ENCODE measurements at places on chromosomes 2 and 18.

GRCh38 chr2:117983040-117983439 lies 30.8 kb downstream of the CCDC93 start:
- no peak for DNase-seq

GRCh38 chr2:197450465-197450864 lies 2.9 kb upstream of the COQ10B start:
- no peak for DNase-seq

- no peak for DNase-seq
Observed at GRCh38 chr18:74377776-74378175, 62.1 kb downstream of the C18orf63 start.

GRCh38 chr2:72415781-72416475 lies 268.3 kb upstream of the CYP26B1 start:
- no peak for DNase-seq

DNA sequence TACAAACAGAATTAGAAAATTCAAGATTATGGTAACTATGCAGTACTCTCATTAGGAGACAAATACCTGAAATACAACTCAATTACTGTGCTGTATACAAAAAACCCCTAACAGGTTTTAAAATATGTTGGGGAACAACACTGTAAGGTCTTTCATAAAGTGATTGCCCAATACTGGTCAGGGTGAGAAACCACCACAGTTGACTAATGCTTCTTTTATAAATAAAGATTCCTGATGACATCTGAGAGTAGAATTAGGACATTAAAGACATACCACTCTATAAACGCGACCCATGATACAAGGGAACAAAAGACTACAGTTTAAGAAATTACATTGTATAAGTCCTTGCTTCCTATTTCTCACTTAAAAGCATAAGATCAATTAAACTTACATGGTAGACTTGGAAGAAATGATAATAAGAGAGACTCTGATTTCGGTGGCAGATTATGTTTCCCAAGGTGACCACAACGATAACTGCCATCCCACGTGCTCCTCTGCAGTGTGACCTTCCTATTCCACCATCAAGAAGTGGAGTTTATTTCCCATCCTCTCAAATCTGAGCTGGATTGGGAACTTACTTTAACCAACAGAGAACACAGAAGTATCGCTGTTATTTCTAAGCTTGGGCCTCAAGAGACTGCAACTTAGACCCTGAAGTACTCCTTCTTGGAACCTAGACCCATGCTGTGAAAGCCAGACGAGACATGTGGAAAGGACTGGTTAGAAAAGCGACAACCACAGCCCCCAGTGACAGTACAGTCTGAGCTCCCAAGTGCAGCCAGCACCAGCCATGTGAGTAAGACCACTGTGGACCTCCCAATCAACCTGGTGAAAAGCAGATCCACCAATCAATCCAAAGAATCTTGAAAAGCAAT lies 52.3 kb downstream of the ZNF521 start:
- no peak for DNase-seq

DNA sequence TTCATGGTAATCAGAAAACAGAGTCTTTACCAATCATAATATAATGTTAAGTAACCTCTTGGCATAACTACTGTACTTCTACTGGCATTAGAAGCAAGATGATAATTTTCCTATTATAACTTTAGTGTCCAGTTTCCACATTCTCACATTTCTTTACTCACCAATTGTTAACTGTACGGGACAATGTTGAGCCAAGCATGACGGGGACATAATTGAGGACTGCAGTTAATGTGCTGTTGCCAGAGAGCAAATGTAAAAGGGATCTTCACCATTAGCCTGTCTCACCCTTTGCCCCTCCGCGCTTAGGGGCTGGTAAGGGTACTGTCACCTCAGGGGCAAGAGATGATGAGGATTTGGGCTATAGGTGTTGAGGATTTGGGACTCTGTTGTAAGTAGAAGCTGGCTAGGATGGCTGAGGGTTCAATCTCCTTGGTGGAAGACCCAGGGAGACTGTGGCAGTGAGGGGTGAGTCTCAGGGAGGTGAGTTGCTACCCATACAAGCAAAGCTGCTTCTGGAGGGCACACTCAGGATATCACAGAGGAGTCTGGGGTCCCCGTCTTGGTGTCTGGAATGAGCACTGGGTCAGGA lies 54.4 kb upstream of the IL1RL1 start:
- no peak for DNase-seq

GRCh38 chr2:145156199-145156598 lies 636.3 kb upstream of the ZEB2 start:
- DNase-seq: no peak

- DNase-seq: no peak
Observed at GRCh38 chr2:79004680-79005079, 20.8 kb upstream of the REG3G start.

DNA sequence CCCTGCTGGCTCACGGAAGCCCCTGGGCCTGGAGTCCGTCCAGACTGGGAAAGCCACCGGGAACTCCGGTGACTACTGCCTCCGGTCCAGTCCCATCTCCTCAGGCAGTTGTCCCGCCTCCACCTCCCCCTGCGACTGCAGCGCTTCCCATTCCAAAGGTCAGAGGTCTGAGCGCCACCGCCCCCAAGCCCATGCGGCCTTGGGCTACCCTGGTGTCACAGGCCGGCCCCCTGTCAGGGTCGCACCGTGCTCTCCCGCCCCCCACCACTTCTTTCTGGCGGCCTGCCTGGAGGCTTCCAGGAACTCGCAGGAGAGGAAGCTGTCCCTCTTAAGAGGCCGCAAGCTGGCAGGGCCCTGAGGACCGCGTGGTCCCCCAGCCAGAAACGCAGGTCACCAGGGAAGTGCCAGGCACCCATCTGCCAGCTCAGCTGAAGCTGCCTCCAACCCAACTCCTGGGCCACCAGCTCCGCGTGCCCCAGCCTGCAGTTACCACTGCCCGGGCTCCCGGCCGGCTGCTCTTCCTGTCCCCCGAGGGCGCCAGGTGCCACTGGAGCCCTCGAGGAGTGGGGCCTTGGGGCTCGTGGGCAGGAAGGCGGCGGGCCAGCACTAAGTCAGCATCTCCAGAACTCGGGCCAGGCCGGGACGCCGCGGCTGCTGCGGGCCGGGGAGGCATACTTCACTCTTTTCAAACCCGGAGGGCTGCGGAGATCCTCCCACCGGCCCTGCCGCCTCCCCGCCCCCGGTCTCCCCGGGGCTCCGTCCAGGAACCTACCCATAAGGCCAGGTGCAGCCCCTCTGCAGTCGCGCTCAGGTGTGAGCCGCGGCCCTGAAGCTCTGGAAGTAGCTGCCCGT lies 83.3 kb upstream of the POMC start:
- DNase-seq: no peak

- DNase-seq: no peak
Observed at GRCh38 chr2:223095207-223095606, 43.2 kb downstream of the KCNE4 start.

DNA sequence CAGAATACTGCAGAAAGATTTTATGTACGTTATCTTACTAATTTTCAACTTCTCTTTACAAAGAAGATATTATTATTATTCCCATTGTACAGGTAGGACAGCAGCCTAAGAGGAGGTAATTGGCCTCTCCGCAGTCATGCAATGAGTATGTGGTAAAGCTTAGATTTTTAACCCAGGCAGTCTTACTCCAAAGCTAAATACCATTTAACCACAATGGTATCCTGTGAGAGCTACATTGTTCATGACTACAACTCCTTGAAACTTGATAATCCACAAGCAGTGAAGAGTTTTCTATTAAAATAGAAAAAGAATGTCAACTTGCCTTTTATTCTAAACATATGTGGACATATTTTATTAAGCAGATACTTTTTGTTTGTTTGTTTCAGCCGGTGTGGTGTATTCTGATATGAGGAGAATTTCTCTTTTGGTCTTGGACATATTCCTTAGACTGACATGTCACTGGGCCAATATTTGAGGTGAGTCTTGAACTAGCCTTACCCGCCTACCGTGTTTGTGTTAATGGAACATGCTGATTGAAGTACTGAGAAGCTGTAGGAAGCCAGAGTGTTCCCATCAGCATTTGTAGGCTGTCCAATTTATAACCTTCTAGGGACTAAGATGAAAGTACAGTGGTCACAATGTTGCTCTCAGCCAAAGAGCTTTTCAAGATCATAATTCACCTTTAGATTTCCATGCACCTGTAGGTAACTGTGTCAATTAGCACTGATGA lies 293.9 kb upstream of the DCC start:
- no peak for DNase-seq

DNA sequence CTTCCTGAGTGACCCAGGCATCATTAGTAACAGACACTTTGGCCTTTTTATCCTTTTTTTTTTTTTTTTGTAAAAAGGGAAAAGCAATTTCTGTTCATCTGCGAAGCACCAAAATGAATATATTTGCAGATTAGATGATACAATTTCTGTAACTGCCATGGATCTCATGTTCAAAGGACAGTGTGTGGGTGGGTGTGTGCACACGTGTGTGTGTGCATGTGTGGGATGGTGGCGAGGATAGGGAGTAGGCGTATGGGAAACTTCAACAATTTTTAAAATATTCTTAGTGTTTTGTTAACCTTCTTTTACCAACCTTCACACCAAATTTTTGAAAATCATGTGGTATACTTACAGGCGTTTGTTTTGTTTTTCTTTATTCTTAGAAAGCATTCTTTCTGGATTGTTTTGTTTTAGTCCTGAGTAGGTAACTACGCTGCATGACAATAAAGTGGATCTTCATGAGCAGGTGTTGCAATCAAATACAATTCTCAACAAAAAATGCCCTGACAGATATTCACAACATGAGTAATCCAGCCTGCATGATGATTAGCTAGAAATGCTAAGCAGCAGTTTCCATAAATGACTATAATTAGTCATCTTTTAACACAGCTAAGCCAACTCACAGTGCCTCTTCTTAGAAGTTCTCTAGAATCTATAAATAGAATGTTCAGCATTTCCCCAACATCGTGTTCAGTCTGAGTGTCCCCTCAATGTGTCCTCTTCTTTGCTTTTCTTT lies 53.5 kb upstream of the RMDN2 start:
- no peak for DNase-seq

DNA sequence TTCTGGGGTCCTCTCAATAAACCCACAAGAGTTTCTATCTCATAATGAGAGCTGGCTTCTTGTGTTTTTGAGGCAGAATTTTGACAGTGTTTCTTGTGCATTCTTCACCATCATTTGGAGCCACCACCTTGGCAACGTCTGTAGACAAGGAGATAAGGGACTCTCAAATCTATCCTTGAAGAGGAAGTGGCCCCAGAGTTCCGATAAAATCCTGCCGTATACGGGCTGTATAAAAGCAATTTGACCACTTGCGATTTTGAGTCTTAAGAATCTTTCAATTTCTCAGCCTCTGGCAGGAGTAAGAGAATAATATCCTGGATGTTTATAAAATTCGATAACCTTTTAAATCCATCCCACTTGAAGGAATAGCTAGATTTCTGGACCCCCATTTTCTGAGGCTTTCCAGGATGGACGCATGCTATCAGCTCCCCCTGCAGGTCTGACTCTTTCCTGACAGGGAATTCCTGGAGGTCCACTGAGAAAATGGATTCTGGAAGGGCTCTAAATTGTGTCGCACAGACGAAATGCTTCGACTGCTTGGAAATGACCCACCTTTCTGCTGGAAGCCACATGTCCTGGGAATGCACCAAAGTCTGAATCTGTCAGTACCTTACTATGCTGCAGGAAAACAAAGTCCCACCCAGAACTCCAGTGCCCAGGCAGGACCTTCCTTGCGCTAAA lies 54.1 kb downstream of the E2F6 start:
- no peak for DNase-seq

GRCh38 chr2:215363039-215363438 lies 51.2 kb downstream of the ATIC start:
- DNase-seq: no peak

DNA sequence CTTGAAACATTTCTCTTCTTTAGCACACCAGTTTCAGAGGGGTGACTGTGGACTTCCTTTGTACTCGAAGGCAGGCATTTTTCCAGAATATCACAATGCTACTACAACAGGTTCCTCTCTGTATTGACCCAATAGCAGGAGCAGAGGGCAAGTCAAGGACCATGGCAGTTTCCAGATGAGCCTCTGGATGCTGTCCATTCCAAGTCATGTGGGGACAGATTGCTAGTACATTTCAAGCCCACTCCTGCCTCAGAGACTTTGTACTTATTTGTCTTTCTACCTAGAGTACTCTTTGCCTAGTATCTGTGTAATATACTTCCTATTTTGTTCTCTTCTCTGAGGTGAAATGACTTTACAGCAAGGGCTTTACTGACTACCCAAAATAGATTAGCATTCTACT lies 373.9 kb downstream of the PIK3C3 start:
- no peak for DNase-seq

GRCh38 chr2:120331903-120332302 lies 14.0 kb upstream of the INHBB start:
- no peak for DNase-seq

- no peak for DNase-seq
Observed at GRCh38 chr18:65906621-65907034, 155.8 kb downstream of the CDH7 start.

- no peak for DNase-seq
Observed at GRCh38 chr18:32909798-32910561, 137.2 kb upstream of the KLHL14 start.

- no peak for DNase-seq
Observed at GRCh38 chr2:179260224-179260623, 4.4 kb downstream of the SESTD1 start.

DNA sequence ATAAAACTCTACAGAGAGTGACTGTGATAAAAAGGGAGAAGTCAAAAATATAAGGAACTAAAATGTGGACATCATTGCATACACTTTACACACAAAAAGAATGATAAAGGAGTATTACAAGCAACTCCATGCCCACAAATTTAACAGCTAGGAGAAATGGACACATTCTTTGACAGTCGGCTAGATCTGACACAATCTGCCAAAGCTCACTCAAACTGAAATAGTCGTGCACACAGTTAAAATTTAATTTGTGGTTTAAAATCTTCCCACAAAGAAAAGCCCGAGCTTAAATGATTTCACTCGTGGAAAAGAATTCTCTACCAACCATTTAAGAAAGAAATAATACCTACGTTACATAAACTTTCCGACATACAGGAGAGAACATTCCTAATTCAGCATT lies 132.4 kb downstream of the ZAP70 start:
- DNase-seq: no peak

- DNase-seq: no peak
Observed at GRCh38 chr2:67917332-67918054, 145.3 kb downstream of the C1D start.

- DNase-seq: no peak
Observed at GRCh38 chr2:55585451-55586080, 31.9 kb downstream of the PPP4R3B start.

- DNase-seq: no peak
Observed at GRCh38 chr18:48676346-48676745, 137.5 kb downstream of the CTIF start.

GRCh38 chr2:76870011-76870410 lies 652.2 kb downstream of the LRRTM4 start:
- DNase-seq: no peak

GRCh38 chr2:238700117-238700457 lies 147.8 kb upstream of the TWIST2 start:
- no peak for DNase-seq

All from D721Med (cell line).